Sigmoid colon (tissue), 7 donors: ENCODE measurements at places on chromosomes 1 and 21. TPM values are rescaled to one million over a fixed set of nuclear protein-coding genes. Genes with fewer than 3 reads are reported as not detected.

GRCh38 chr1:103387898-103388297 is 137.6 kb upstream of the RNPC3 start:
- H3K27me3 ChIP-seq = no peaks in the 10 kb centered on the region
- H3K36me3 ChIP-seq = no peaks in the 10 kb centered on the region
- no peaks in the 10 kb centered on the region for H3K4me1 ChIP-seq
- H3K4me3 ChIP-seq = no peak overlapping the region
- DNase-seq = no peak

DNA sequence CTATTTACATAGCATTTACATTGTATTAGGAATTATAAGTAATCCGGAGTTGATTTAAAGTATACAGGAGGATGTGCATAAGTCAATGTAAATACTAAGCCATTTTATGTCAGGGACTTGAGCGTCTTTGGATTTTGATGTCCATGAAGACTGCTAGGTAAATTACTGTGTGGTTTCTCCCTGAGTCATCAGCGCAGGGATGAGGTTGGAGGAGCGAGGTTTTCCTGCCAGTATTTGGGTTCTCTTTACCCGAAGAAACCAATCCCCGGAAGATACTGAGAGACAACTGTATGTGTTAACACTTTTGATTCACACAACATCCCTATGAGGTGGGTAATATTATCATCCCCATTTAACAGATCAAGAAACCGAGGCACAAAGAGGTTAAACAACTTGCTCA is 29.3 kb downstream of the BATF3 start:
- peaks cover 25% of the 10 kb centered on the region for H3K4me1 ChIP-seq
- no peak overlapping the region for H3K4me3 ChIP-seq
- H3K27ac ChIP-seq = no peak overlapping the region
- H3K36me3 ChIP-seq = no peaks in the 10 kb centered on the region

DNA sequence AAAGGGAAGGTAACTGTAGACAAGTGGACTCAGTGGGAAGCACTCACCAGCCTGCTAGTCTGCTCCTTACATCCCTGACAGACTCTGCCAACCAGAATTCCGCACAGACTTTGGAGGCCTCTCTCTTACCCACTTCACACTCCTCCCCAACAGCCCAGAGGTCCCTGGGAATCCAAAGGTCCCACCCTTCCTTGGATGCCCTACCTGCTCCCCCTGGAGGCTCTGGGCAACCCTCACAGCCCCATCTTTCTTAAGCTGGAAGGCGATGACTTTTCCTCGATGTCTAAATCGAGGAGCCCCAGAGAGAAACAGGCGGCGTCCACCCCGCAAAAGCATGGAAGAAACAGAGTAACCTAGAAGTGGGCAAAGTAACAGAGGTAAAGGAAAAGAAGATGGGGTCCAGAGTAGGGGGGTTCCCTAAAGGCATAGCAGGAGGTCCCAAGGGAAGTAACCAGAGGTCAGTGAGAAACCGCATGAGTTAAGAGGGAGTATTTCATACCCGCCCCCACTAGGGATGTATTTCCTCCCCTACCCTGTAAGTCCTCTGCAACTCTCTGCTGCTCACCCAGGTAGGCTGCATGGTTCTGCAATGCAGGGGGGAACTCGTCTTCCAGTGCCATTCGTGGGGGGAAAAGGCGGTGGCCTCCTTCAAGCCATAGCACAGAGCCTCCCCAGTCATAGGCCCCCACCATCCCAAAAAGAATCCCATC is 8.4 kb downstream of the ITGA10 start:
- DNase-seq = no peak
- no peaks in the 10 kb centered on the region for H3K27me3 ChIP-seq
- no peaks in the 10 kb centered on the region for H3K4me1 ChIP-seq
- no peaks in the 10 kb centered on the region for H3K36me3 ChIP-seq

DNA sequence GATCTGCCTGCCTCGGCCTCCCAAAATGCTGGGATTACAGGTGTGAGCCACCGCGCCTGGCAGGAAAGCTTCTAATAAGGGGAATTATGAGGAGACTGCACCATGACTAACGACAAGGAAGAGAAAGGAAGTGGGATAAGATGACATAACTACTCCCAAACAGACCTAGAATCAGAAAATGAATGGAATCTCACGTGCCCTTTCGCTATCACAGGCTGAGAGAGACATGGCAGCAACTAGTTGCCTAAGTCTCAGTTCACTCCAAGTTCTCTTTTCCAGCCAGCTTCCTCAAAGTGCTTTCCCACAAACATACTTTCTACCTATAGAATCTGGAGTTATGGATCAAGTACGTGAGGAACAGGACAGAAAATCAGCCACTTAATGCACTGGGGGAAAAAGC is 2.0 kb downstream of the PI4KB start:
- no peak for DNase-seq
- no peak overlapping the region for H3K4me3 ChIP-seq
- H3K4me1 ChIP-seq = peaks cover 37% of the 10 kb centered on the region
- peaks cover 44% of the 10 kb centered on the region for H3K36me3 ChIP-seq
- no peaks in the 10 kb centered on the region for H3K27me3 ChIP-seq
- peak overlapping the region; percentile 91 for H3K27ac ChIP-seq

- no peak for DNase-seq
- H3K27ac ChIP-seq = no peak overlapping the region
- H3K4me3 ChIP-seq = no peak overlapping the region
Observed at GRCh38 chr1:63264161-63264560, 58.2 kb upstream of the FOXD3 start.

DNA sequence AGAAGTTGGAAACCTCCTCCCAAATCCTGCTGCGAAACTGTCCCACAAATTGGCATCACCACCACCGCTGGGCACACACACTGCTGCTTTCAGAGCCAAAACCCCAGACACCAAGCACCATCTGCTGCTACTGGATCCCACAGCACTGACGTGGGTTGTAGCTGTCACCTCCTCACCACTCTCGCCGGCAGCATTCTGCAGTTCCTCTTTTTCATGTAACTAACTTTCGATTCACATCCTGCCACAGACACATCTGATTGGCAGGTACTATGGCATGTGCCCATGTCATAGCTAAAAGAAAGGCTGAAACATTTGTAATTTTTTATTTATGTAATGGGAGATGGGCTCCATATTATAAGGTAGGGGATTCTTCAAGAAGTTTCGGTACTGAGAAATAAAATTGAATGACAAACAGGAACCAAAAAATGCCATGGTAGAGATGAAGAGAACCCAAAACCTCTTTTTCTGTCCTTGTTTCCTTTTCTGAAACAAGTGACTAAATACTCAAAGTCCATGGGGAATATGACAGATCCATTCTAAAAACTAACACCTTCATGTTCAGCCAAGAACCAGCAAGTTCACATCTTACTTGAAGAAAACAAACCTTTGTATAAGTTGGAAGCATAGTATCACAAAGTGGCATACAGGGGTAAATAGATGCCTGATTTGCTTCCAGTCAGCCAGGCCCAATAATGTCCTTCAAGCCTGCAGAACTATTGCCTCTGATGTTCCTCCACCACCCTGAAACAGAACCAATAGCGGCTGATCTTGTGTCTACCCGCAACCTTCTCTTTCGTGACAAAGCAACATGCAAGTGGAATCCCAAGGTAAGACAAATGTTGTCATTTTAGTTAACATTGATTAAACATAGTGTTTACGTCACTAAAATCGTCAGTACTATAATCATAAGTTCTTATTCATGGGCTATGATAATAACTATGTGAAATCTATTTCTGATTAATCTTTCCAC is 26.6 kb upstream of the RGS13 start:
- no peaks in the 10 kb centered on the region for H3K27me3 ChIP-seq
- peak; percentile 84 for DNase-seq
- peak overlapping the region; percentile 43 for H3K27ac ChIP-seq
- H3K36me3 ChIP-seq = no peaks in the 10 kb centered on the region

ADORA3 gene
- total RNA-seq = 3.0 TPM

HCRTR1 gene
- total RNA-seq = not detected

ENO1 gene
- 324 TPM for total RNA-seq
